ENCODE measurements at places on chromosomes 16 and 17.

GRCh38 chr16:4675864-4676786 is 17.2 kb upstream of the NUDT16L1 start:
- DNase-seq = no peak

DNA sequence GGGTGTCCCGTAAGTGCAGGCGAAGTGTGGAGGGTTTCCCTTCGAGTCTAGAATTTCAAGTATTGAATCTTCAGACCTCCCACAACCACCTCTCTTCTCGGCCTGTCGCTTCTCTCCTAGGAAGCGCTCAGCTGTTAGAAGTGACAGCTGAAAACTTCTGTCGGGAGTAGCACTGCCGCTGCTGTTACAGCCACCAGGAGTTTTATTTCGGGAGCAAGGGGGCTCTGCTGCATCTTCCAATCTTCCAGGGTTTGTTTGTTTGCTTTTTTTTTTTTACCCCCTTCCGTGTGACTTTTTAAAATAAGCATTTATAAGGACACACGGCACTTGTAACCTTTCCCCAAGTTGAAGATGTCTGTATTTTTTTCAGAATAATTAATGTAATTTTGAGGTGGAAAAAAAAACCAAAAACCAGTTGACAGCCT is 767 bp downstream of the RPS6KB1 start:
- no peak for DNase-seq

- DNase-seq = no peak
These were observed 66.5 kb downstream of the GNAO1 start for GRCh38 chr16:56257666-56258342.

DNA sequence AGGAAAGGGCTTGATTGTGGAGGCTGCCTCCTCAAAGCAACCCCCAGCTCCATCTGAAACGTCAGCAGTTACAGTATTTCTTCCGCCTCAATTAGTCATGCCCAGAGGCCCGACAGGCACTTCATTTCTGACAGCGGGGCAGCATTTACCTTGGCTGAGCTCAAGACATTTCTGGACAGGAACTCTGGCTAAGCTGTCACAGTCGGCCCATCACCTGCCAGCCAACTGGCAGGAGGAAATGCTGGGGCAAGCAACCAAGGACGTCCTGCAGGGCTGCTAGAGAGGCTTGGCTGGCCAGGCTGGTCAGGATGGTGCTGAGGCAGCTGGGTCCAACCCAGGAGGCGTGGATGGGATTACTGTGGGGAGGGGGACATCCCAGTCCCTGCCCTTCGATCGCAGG is 27.8 kb downstream of the PLXDC1 start:
- DNase-seq = no peak

- DNase-seq = no peak
These were observed 301.9 kb downstream of the SOX9 start for GRCh38 chr17:72422505-72423285.

- no peak for DNase-seq
These were observed 10.7 kb downstream of the GNAO1 start for GRCh38 chr16:56202036-56202435.

- no peak for DNase-seq
These were observed at the start of gene KLHL36 for GRCh38 chr16:84647828-84648594. KLHL36 (plus strand) TSS chr16:84648511; CDS start chr16:84650868, 2,357 bp downstream.

DNA sequence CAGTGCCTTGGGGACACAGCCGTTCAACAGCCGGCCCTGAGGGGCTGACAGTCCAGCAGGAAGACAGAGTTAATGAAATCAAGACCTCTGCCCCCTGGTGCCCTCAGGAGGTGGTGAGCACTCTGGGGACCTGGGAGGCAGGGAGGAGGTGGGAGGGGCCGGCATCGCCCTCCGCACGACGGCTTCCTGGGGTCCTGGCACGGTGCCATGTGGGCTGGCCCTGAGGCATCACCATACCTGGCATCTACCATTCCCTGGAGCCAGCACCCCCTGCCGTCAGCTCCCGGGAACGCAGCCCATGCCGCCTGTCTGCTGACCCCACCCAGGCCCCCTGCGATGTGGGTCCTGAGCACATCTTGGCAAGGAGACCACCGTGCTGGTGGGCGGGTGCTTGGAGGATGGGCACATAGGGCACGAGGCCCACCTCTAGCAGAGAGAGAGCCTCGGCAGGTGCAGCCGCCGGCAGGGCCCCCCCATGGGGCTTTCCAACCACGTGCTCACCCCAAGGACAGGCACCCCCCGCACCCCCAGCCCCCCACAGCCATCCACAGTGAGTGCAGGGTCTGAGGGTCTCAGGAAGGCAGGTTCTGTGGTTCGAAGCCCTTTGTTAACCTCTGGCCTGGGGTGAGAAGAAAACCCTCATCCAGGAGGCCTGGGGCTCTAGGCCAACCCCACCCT is 52.5 kb downstream of the ZFPM1 start:
- peak; percentile 32 for DNase-seq

DNA sequence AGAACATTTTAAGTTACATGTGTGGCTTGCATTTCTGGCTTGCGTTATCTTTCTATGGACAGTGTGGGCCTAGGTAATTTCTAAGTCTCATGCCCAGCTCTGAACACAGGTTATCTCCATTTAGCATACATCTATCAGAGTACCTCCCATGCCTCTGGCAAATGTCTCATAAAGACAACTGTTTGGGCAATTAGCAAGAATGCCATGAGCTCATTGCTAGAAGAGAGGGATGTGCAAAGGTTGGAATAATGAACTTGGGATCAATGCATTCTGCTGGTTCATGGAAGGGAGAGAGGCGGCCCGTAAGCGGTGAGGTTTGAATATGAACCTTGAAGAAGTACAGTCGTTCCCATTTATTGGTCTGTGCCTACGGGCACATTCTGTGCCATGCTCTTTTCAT is 14.4 kb downstream of the SYT17 start:
- no peak for DNase-seq

GRCh38 chr17:63042256-63042812 is 76.3 kb downstream of the TANC2 start:
- DNase-seq = peak; percentile 69

DNA sequence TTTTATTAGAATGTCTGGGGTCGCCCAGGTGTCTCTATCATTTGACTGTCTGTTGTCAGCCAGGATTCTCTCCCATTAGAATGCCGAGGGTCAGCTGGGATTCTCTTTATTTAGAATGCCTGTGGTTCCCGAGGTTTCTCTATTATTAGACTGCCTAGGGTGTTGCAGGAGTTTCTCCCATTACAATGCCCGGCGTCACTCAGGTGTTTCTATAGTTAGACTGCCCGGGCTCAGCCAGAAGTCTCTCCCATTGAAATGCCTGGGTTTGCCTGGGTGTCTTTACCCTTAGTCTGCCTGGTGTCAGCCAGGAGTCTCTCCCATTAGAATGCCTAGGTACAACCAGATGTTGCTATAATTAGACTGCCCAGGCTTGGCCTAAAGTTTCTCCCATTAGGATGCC is 2252.0 kb downstream of the TP53TG3F start:
- no peak for DNase-seq

- no peak for DNase-seq
These were observed 2.4 kb upstream of the C16orf54 start for GRCh38 chr16:29747947-29748759.

DNA sequence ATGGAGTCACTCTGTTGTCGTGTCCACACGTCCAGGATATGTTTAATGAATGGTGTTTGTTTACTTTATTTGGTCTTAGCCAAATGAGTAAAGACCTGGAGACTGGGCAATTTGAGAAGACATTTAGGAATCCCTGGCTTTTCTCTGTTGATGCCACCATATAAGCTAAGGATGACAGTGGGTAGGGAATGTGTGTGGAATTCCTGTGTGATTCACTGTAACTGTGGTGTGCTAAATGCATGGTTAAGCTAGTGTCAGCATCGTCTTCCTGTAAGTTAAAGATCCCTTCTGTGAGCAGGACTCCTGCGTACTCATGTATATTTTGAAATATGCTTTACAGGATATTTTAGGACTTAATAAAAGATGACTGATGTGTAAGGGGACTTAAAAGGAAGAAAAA is 26.4 kb downstream of the GOSR1 start:
- no peak for DNase-seq

GRCh38 chr17:79840989-79841286 is 1.7 kb upstream of the CBX4 start:
- DNase-seq = no peak

GRCh38 chr16:3983081-3983520 is 102.6 kb upstream of the CREBBP start:
- peak; percentile 24 for DNase-seq

- DNase-seq = no peak
These were observed 67.8 kb downstream of the BMERB1 start for GRCh38 chr16:15502041-15502725.

GRCh38 chr17:28999206-28999605 is 6.6 kb downstream of the SEZ6 start:
- no peak for DNase-seq

DNA sequence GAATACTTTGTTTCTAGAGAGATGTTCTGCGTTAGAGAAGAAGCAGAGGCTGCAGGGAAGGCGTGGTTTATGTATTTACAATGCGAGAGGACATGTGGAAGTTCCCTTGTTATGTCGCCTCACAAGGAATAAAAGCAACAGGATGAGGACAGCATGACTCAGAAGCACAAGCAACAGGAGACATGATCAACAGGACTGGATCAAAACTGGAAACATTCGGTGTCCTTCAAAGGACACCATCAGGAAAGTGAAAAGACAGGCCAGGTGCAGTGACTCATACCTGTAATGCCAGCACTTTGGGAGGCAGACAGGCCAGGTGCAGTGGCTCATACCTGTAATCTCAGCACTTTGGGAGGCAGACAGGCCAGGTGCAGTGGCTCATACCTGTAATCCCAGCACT is 52.6 kb downstream of the CCDC57 start:
- no peak for DNase-seq

GRCh38 chr17:77266891-77267341 is 126.1 kb downstream of the SEC14L1 start:
- no peak for DNase-seq

GRCh38 chr16:17724242-17724898 is 253.6 kb upstream of the XYLT1 start:
- no peak for DNase-seq

- DNase-seq = no peak
These were observed 3.6 kb downstream of the CDC6 start for GRCh38 chr17:40291281-40291664.

DNA sequence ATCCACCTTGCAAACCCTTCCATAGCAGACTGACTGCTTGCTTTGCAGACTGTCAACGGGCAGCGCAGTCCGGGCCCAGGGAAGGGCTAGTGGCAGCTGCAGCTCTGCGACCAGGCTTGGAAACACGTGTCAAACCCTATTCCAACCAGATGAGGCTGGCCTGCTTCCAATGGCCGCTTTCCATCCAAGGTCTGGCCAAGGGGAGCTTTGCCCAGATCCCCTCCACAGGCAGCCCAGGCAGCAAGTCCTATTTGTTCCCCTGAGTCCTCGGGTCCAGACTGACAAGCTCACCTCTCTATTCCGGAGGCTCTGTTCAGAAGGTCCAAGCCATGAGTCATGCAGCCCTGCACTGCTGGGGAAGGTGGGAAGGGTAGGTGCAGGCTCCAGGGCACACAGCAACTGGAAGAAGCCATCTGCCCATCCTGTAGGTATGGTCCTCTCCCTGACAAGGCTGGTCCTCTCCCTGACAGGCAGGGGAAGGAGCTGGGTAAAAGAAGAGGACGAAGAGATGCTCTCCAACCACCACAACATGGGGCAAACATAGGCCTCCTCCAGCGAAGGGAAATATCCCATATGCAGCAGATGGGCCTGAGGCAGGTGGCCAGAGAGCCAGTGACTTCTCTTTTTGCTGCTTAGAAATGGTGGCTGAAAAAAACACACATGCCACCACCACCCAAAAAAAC is 22.6 kb upstream of the AXIN2 start:
- DNase-seq = no peak

- no peak for DNase-seq
These were observed 6.3 kb downstream of the CSF3 start for GRCh38 chr17:40021451-40021971.

GRCh38 chr17:28057731-28058246 is 15.3 kb downstream of the NLK start:
- no peak for DNase-seq

DNA sequence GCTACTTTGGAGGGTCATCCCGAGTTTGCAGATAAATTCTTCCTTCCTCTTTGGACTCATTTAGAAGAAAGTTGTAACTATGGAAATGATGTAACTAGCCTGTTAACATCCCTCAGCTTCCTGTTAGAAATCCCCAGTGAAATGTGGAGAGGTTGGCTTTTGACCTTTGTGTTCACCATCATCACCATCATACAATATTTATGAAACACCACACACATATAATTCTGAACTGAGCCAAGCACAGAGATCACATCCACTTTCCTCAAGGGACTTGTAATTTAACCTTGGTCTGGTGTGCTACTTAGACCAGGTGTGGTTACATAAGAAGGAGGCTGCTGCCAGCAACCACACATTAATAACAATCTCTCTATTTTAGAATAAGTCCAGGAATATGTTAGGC is 2.5 kb downstream of the CAPNS2 start:
- no peak for DNase-seq

GRCh38 chr16:20844588-20844987 is 38.3 kb downstream of the REXO5 start:
- no peak for DNase-seq

- no peak for DNase-seq
These were observed 91.7 kb downstream of the BCAS3 start for GRCh38 chr17:60769327-60769726.

DNA sequence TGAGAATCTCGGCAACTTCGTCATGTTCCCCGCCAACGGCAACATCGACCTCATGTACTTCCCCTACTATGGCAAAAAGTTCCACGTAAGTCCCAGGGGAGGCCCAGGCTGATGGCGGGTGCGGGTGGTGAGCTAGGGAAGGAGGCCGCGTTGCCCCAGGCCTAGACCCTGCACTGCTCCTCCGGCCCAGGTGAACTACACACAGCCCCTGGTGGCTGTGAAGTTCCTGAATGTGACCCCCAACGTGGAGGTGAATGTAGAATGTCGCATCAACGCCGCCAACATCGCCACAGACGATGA is 4.8 kb downstream of the ATP1B2 start:
- DNase-seq = no peak

DNA sequence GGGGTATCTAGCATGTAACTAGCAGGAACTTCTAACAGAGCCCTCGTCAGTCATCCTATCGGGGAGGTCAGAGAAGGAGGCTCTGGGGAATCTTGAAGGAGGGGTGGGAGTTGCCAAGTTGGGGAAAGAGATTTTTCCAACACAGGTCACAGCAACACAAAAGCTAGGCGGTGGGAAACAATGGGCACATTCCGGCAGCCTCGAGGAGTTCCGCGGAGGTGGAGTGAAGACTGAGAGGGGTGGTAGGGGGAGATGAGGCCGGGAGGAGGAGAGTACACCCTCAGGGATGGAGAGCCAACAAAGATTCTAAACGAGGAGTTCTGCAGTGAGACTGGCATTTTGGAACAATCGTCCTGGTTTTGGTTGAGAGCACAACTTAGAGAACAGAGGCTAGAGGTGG is 13.5 kb upstream of the CALB2 start:
- no peak for DNase-seq

GRCh38 chr17:48613862-48614694 is 1.0 kb downstream of the HOXB8 start:
- DNase-seq = no peak

GRCh38 chr17:27573971-27574525 is 56.9 kb upstream of the LGALS9 start:
- no peak for DNase-seq

- no peak for DNase-seq
These were observed 19.2 kb downstream of the PGS1 start for GRCh38 chr17:78397681-78398101.

GRCh38 chr17:36899250-36900159 is 37.8 kb upstream of the LHX1 start:
- no peak for DNase-seq

All from NCI-H748 treated with DMSO at 0.1 percent for 48 hours (cell line).